ENCODE measurements at places on chromosomes 2 and 18.
A peak's percentile ranks its signal among the peaks of the same experiment; 100 is the strongest.

GRCh38 chr2:231464576-231465540 lies 574 bp upstream of the NCL start:
- peak; percentile 98 for DNase-seq

DNA sequence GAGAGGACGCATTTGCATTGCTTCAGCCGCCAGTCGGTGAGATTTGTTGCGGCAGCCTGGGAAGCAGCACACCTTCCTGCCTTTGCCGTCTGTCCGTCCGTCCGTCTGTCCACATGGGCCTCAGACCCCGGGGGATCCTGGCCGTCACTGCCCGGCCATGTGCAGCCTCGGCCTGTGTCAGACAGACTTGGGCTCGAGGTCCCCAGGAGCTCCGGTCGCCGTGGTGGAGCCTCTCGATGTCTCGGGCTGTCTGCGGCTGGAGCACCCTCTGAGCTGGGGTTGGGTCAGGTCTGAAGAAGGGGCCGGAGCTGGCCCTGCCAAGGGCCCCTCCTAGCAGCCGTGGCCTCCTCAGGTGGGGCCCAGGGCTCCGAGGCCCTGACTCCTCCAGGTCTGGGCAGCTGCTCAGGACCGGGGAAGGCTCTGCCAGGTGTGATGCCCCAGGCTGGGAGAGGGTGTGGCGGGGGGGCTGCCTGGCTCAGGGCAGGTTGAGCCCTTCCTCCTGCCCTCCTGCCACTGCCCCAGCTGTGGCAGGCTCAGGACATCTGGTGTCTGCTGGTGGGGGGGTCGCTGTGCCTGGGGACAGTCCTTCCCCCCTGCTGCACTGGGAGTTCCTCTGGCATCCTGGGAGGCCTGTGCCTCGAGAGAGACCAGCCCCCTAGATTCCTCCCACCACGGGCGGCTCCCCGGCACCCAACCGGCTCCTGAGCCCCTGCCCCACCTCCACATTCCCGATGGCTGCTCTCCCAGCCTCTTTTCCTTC lies 11.8 kb downstream of the NEU4 start:
- DNase-seq, result no peak

DNA sequence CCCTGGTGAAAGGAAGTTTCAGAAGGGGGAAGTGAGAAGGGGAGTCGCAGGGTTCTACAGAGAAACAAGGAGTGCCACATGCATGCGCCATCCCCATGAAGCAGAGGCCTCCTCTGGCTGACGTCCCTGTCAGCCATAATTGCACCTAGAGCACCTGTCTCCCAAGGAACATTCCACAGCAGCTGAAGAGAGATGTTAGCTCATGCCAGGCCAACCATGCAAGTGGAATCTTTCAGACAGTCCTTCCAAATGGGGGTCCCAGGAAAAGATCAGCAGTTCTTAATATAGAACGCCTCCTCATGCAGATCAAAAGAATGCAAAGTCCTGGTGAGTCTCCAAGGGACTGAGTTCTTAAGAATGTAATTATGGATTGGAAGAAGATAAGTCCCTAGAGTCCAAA lies 29.6 kb downstream of the MRO start:
- DNase-seq, result no peak

DNA sequence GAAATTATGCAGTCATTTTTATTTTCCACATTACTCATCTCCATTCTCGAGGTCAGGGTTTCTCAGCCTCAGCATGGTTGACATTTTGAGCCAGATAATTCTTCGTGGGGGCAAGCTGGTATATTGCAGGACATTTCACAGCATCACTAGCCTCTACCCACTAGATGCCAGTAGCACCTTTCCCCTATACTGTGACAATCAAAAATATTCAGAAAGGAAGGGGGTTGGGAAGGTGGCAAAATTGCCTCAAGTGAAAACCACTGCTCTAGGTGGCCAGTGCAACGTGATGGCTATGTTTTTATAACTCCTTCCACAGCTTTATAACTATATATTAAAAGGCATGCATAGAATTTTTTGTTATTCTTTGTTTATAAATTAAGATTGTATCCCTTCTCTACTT lies 294.5 kb downstream of the CNTNAP5 start:
- DNase-seq, result no peak

GRCh38 chr2:226351711-226352110 lies 447.9 kb downstream of the IRS1 start:
- DNase-seq, result no peak

GRCh38 chr18:39485696-39486095 lies 1920.1 kb upstream of the CELF4 start:
- no peak for DNase-seq

DNA sequence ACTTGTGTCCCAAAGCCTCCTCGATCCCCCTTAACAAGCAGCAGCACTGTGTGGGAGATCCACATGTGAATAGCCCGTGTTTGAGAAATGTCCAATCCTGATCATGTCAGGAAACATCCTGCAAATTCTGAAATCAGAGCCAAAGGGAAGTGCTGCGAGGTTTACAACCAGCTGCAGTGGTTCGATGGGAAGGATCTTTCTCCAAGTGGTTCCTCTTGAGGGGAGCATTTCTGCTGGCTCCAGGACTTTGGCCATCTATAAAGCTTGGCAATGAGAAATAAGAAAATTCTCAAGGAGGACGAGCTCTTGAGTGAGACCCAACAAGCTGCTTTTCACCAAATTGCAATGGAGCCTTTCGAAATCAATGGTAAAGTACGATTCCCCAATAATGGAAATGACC lies at the start of gene MARCO:
Gene MARCO (plus strand): TSS at position 164 of the 400 bp plus-strand sequence. CDS start 107 bp downstream, at position 271.
- no peak for DNase-seq

DNA sequence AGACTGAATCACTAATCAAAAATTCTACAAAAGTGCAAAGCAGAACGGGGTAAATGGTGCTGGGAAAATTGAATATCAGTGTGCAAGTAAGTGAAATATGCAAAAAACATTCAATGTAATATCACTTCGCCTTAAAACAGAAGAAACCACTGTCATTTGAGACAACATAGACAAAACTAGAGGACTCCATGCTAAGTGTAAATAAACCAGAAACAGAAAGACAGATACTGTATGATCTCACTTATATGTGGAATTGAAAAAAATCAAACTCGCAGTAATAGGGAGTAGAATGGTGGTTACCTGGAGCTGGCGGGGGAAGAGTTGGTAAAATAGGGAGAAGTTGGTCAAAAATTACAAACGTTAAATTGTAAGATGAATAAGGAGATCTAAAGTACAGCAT lies 1420.0 kb upstream of the CDH2 start:
- no peak for DNase-seq

- no peak for DNase-seq
These were observed 38.9 kb downstream of the ADI1 start for GRCh38 chr2:3480352-3481010.

DNA sequence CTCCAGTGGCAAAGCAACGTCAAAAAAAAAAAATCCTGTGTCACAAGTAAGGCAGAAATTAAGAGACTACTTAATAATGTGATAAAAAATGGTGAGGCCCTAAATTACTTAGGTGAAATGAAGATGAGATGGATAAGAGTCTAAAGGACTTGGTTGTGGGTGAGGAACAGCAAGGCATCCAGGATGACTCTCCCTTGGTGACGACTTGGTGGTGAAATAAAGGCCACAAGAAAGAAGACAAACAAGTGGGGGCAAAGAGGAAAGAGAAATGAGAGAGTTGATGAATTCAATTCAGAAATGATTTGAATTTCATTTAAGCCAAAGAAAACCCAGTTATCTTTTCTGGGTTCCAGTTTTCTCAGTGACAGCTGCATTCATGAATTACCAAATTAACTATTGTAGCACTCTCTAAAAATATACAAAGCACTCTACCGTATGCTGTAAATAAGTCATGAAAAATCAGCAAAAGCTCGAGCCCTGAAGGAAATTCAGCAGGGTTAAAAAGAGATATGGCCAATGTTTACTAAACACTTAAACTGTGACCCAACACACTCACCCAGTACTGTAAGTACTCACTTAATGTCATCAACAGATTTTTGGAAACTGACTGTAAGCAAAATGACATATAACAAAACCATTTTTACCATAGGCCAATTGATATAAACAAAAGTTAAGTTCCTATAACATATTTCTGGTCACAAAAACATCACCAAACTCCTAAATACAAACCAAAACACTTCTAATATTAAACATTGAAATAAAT lies 1.4 kb downstream of the METTL8 start:
- DNase-seq, result no peak

- no peak for DNase-seq
These were observed 1674.8 kb upstream of the TMEFF2 start for GRCh38 chr2:193869564-193869963.

DNA sequence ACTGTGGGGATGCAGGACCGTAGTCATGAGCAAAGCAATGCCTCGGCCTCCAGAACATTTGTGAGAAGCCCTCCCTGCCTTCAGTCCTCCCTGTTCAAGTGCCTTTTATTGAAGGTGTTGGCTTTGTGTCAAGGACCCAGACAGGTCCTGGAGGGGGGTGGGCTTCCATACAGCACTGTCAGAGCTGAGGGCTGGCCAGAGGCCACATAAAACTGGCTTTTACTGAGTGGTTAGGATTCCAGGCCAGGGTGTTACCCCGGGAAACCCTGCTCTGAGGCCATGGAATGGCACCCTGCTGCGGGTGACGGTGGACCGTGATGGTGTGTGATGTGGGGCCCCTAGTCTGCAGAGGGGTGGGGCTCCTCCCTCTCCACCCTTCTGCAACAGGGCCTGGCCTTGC lies 41.6 kb downstream of the TOGARAM2 start:
- peak; percentile 62 for DNase-seq

DNA sequence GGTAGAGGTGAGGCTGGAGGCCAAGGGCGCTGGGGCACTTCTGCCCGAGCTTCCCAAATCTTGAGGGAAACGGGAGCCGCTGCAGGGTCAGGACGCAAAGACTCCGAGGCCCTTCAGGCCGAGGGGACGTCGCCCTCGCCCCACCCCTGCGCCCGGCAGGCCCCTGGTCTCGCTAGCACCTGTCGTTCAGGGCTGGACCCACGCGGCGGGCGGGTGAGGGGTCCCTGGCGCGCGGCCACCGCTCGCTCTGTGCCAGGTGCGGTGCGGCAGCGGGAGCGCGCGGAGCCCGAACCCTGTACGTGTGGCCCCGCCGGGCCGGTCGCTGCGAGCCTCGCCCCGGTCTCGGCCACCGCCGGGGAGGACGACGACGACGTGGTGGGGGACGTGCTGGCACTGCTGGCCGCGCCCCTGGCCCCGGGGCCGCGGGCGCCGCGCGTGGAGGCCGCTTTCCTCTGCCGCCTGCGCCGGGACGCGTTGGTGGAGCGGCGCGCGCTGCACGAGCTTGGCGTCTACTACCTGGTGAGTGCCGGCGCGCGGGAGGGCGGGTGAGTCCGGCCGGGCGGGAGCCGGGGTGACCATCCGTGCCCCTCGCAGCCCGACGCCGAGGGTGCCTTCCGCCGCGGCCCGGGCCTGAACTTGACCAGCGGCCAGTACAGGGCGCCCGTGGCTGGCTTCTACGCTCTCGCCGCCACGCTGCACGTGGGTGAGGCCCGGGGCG lies 4.9 kb downstream of the ERFE start:
- DNase-seq, result no peak

- no peak for DNase-seq
These were observed 83.0 kb downstream of the COLEC12 start for GRCh38 chr18:417495-417894.

- DNase-seq, result no peak
These were observed 648.9 kb downstream of the TDRD15 start for GRCh38 chr2:21772624-21773023.

GRCh38 chr2:134207589-134208209 lies 46.2 kb upstream of the MGAT5 start:
- peak; percentile 19 for DNase-seq

GRCh38 chr2:148824190-148824589 lies 50.8 kb upstream of the KIF5C start:
- no peak for DNase-seq

- no peak for DNase-seq
These were observed 79.4 kb downstream of the EPAS1 start for GRCh38 chr2:46376586-46376985.

DNA sequence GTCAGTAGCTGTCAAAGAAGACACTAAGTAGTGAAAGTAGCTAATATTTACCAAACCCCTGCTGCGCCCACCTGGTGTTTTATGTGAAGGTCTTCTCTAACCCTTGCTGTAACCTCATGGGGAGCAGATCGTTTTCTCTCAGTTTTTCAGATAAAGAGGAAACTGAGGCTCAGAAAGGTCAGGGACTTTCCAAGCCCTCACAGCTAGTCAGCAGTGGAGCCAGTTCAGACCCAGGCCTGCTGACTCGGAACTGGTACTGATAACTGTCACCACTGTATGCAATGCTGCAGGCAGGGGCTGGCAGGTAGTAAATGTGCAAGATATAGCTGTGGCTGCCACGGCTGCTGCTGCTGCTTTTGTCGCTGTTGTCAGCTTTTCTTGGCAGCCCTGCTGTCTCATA lies 69.1 kb downstream of the LRRFIP1 start:
- DNase-seq, result no peak

GRCh38 chr2:230762317-230762896 lies 49.8 kb downstream of the CAB39 start:
- no peak for DNase-seq

GRCh38 chr2:65749545-65749944 lies 317.1 kb upstream of the SPRED2 start:
- DNase-seq, result no peak

DNA sequence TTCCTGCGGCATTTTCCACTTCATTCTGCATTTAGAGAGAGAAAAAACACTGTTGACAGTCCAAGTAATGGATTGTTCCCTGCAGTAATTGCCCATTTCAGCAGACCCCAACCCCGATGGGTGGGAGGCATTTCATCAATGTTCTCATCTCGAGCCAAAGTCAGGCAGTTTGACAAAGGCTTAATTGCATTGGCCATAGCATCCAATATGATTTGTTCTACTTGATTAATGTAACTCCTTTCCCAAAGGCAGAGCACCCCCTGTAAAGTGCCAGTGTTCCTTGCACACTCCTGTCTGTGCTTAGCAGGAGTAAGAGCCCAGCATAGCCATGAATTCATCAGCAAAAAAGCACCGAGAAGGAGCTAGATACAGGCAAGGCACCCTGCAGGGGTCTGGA lies 174.4 kb downstream of the SEPTIN10 start:
- no peak for DNase-seq

DNA sequence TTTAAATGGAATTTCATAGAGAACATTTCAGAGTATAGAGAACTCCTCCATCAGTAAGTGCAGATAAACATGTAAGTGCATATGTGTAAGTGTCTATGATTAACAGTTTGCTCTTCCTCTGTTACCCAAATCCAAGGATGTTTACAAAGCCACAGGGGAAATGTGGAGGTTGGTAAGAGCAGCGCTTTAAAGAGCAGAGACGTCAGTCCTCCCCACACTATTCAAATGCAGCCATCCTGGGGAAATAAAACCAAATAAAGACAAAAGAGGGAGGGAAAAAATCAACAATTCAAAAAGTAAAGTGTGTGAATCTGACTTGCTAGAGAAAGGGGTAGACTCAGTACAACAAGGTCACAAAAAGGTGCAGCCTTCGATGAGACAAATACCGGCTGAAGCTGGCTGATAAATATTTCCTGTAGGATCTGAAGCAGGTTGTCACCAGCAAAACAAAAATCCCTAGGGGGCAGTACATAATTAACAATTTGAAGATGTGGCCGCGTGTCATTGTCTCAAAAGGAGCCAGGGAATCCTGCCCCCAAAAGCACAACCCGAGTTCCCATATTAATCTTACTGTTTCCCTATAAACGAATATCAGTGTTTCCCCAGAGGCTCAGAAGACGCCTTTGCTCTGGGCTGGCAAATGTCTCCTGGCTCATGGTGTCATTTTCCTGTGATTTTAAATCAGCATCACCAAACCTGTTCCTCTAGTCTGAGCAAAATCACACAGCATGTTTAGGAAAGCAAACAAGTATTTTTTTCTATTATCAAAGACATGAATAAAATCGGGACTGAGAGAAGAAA lies 216.5 kb downstream of the CDCA7 start:
- DNase-seq, result peak; percentile 27

- no peak for DNase-seq
These were observed 102.6 kb upstream of the ITGA4 start for GRCh38 chr2:181354626-181355025.

All from midbrain (tissue), 1 donor.